ENCODE measurements at places on chromosomes 11 and 22.

DNA sequence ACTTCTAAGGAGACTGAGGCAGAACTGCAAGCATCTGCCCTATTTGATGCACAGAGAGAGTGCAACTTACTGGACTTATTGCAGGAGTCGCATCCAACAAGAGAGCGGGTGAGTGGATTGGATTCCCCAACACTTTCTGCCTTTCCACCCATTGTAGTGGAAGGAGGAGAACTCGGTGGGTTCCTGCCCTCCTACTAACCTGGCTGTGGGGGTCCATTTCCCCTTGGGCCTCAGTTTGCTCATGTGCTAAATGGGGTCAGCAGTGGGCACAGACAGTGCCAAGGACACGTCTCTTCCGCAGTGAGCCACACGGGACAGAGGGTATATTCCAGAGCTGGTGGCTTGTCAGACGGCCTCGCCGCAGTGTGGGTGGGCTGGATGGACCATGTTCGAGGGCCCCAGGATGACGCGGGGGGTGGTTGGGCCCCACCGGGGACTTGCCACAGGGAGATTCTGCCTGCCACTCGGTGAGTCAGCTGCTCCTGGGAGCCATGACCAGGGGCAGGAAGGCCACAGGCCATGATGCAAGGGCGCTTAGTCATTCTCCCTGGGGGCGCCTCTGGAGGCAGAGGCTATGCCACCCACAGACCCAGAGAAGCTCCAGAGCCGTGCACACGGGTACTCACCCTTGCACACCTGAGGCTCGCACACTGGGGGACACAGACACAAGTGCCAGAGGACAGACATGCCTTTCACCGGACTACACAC, 8.2 kb downstream of the ALX4 start:
- no peak for DNase-seq

GRCh38 chr11:776561-777287, 563 bp downstream of the GATD1 start:
- no peak for DNase-seq

- DNase-seq: no peak
These were observed 1.4 kb downstream of the HTR3B start for GRCh38 chr11:113906038-113906437.

GRCh38 chr22:39282645-39283321, 36.6 kb downstream of the RPL3 start:
- DNase-seq: no peak

- DNase-seq: no peak
These were observed 78.0 kb downstream of the TRAF6 start for GRCh38 chr11:36432093-36432469.

GRCh38 chr11:64241491-64242374, 838 bp downstream of the FKBP2 start:
- DNase-seq: no peak

DNA sequence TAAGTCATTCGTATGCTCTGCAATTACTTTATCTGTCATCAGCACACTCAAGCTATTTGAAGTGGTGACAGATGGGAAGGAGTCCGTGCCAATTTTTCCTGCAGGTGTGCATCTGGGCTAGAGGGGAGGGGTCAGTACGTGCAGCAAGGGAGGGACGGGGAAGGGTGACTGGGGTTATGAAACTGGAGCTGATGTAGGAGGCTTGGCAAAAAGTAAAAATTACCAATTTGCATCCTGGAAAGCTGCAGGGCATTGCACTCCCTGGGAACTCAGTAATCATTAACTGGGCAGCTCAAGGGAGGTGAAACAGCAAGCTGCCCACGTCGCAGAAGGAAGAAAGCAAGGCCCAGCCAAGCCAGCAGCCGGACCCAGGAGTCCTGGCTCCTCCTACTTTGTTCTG, 87.1 kb upstream of the TMEM45B start:
- DNase-seq: no peak

GRCh38 chr11:41451011-41451410, 8.4 kb downstream of the LRRC4C start:
- no peak for DNase-seq

DNA sequence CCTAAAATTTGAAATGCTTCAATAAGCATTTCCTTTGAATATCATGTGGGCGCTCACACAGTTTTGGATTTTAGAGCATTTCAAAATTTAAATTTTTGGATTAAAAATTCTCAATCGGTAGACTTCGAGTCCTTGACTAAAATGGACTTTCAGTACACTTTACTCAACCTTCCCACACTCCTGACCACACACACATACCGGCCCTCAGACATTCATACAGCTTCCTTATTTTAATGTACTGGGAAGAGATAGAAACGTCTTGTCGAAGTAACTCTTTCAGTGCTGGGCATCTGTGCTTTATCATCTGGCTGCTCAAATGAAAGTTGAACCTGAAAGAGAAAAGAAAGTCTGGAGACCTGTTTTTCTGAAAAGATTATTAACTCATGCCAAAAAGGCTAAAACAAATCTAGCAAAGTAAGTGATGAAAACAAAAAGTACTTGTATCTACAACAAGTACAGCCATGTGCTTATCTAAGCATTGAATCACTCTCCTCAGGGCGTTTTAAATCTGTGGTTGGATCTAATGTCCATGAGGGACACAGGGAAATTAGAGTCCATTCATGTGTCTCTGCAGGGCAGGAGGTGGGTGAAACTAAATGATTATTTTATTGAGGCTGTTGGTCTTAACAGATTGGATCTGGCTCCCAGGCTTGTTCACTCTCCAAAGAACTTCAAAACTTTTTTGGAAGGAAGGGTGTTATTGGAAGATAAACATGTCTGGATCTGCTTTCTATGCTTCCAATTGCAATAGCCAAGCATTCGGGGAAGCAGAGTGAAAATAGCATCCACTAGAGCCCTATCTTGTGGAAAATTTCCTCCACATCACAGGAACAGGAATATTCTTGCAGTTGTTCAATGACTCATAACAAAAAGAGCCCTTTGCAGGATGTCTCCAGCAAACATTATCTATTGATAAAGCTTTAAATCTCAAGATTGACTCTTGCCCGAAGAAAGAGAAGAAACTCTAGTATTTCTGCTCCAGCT, 47.0 kb downstream of the CARD18 start:
- no peak for DNase-seq

DNA sequence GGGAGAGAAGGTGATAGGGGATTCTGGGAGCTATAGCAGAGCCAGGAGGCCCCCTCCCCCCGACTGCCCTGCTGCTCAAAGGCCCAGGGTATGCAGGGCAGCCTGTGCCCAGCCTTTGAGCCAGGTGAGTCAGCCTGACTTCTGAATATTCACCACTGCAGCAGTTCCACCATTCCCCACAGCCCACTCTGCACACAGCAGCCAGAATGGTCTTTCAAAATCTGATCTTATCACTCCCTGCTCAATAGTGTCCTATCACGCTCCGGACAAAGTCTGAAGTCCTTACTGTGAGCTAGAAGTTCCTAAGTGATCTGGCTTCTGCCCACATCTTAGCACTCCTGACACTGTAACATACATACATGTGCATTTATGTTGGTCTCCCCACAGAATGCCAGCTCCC, 111.7 kb downstream of the BUD13 start:
- no peak for DNase-seq

GRCh38 chr11:63866211-63866610, 27.3 kb downstream of the MARK2 start:
- DNase-seq: no peak

- DNase-seq: no peak
These were observed 13.1 kb downstream of the PTPN5 start for GRCh38 chr11:18778468-18778867.

DNA sequence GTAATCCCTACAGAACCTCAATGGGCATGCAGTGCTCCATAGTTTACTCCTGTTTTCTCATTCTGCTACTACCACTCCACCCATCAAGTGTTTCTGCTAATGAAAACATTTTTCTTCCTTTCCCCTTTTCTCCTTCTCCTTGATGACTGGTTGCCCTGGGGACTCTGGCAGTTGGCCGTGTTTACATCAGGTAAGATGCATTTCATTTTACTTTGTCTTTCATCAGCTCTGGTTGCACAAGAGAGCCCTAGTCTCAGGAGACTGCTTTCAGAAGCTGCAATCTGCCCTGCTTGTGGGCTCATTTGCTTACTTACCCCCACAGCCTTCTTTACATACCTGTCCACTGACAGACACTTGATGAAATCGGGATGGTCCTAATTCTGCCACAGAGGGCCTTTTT, 19.6 kb upstream of the LIMK2 start:
- DNase-seq: no peak

GRCh38 chr22:27613099-27614005, 188.2 kb downstream of the MN1 start:
- DNase-seq: no peak

- DNase-seq: no peak
These were observed 1.6 kb downstream of the NCAM1 start for GRCh38 chr11:112962579-112963367.

DNA sequence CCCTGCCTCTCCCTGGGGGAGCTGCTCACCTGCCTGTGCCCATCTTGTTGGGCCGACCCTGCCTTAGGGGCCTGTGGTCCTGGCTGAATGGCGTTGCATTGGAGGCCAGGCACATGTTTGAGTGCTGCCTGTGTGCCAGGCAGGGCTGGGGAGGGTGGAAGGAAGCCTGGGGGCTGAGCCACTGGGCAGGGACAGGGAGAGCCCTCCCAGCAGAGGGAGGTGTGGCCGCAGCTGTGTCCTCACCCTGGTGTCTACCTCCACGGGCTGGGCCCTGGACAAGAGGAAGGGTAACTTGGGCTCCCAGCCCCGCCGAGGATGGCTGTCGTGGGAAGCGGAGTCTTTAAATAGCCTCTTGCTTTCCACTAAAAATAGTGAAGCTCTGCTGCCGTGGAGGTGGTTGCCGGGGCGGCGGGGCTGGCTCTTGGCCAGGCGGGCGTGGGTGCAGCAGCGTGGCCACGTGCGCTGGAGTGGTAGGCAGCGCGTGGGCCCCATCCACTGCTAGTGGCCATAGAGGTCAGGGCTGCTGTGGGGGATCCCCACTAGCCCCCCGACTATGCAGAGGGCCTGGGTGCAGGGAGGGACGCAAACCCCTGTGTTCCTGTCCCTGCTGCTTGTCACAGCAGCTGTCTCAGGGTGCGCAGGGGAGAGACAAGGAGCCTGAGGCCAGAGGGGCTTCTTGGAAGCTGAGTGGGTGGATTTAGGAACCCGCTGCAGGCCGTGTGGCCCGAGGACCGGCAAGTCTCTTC, 6.2 kb downstream of the ZDHHC8 start:
- DNase-seq: no peak

GRCh38 chr22:35593891-35594470, 23.1 kb downstream of the MB start:
- no peak for DNase-seq

GRCh38 chr11:65492637-65493366, 6.0 kb upstream of the MALAT1 start:
- no peak for DNase-seq

DNA sequence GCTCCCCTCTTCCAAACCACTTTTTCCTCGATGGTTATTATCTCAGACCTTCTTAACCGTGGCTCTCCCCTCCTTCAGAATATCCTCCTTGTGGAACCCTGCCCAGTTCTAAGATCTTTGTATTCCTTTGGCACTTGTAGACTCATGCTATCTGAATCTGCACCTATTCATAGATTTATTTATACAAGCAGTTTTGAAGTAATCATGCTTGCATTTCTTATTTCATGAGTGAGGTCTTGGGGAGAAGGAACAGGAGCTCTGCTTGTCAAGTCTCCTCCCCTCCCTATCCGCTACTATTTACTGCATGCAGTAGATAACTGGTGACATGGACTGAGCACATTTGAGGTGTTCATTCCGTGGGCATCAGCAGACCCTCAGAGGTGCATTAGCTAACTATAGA, 5.4 kb upstream of the MADD start:
- DNase-seq: no peak

- no peak for DNase-seq
These were observed 164.2 kb upstream of the TBCEL start for GRCh38 chr11:120859552-120860295.

DNA sequence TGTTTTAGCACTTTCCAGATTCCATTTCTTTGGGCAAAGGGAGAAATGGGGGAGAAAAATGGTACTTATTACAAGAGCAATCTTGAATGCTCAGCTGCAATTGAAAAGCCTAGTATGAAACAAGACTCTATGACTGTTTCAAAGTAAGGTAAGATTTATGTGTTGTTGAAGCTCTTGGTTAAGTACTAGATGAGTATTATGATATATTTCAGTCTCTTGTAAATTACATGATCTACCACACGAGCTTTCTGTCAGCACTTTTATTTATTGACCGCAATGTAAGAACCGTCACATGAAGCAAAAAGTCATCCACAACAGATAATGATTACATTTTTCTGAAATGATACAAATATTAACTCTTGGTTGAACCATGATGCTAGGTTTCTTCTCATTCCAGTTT, 906.7 kb upstream of the CHORDC1 start:
- DNase-seq: no peak

GRCh38 chr11:119694334-119694733, 34.7 kb downstream of the NECTIN1 start:
- DNase-seq: no peak

DNA sequence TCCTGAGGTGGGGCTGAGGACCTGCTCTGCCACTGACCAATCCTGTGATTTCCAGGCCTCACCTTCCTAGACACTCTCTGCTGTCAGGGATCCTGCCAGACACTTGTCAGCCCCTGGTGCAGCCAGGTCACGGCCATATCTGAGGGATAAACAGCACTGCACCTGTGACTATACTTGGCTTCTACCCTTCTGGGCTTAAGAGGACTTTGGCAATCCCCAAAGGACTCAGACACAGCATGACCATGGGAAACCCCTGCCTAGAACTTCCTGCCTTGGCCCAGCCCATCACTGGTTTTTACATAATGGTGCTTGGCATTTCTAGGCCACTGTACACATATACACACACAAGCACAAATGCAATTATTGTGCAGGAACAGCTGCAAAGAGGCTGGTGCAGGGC, 11.6 kb upstream of the OLFML1 start:
- no peak for DNase-seq

- DNase-seq: no peak
These were observed 266.1 kb downstream of the CADM1 start for GRCh38 chr11:115238086-115238485.

DNA sequence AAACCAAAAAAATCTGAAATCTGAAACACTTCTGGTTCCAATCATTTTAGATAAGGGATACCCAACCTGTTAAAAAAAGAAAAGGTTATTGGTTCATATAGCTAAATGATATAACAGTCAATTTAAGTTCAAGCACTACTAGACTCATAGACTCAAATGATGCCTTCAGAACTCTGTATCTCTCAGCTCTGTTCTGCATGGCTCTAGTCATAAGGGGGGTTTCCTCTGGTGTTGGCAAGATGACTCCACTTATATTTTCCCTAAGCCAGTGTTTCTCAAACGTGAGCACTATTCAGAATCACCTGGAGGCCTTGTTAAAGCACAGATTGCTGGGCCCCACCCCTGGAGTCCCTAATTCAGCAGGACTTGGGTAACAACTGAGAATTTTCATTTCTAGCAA, 11.5 kb upstream of the RRAS2 start:
- no peak for DNase-seq

DNA sequence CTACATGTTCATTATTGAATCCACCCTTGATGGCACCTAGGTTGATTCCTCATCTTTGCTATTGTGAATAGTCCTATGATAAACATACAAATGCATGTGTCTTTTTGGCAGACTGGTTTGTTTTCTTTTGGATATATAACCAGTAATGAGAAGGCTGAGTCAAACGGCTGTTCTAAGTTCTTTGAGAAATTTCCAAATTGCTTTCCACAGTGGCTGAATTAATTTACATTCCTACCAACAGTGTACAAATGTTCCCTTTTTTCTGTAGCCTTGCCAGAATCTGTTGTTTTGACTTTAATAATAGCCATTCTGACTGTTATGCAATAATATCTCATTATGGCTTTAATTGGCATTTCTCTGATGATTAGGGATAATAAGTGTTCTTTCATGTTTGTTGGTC, 184.9 kb downstream of the CASP12 start:
- no peak for DNase-seq

All from cortex of kidney (tissue), 1 donor.